ENCODE measurements at places on chromosomes 16 and 17.

DNA sequence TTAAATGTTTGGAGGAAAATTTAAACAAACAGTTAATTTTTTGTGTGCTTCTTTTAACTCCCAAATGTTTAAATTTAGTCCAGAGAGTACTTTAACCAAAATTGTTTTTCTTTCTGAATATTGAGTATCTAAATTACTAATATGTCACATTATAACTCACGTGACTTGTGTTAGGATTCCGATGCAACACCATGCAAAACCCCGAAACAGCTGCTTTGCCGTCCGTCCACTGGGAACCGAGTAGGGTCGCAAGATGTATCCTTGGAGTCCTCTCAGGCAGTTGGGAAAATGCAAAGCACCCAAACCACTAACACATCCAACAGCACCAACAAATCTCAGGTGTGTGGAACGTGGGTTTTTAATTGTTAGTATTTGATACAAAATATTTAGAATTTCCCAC is 38.7 kb upstream of the ADCY7 start:
- DNase-seq, result no peak

DNA sequence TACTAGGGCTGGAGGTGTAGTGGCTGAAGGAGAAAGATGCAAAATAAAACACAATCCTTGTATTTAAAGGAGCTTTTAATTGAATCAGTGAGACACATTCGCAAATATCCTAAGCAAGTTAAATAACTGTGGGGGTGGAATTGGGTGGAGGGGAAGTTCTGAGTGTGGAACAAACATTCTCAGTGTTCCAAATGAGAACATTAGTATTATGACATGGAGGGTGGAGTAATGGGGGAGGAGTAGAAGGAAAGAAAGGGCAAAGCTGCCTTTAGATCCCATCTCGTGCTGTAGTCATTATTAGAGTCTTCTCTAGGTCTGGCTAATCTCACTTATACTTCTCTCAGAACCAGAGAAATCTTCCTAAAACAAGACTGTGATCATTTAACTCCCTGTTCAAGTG is 169.7 kb downstream of the ANKFN1 start:
- DNase-seq, result no peak

GRCh38 chr16:81142864-81143263 is 46.7 kb upstream of the GCSH start:
- no peak for DNase-seq

GRCh38 chr17:49913226-49914095 is 55.5 kb upstream of the DLX4 start:
- DNase-seq, result no peak

GRCh38 chr17:31715446-31715845 is 143.6 kb downstream of the COPRS start:
- DNase-seq, result peak; percentile 32

GRCh38 chr17:1612400-1612799 is 16.2 kb downstream of the SLC43A2 start:
- no peak for DNase-seq

DNA sequence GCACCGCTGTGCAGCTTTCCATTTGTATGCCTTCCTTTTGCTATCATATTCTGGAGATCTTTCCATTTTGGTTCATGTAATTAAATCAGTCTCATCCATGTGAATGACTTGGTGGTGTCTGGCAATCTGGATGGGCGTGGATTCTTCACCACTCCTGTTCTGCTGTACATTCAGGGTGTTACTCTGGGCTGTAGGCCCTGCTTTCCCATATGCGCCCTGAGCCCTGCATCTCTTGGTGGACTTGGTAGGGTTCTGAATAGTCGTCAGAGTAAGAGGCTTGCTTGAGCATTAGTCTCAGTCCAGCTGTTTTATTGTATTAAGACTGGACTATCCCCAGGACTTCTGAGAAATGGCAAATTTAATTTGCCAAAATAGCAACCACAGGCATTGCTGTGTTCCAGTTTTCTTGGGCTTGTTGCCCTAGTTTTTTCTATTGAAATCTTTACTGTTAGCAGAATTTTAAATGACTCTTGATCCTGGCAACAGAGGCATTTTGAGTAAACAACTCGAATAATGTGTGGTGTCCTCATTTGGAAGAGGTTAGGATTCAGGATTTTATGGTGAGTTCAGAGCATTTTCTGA is 14.9 kb downstream of the BANP start:
- DNase-seq, result no peak

GRCh38 chr17:36901506-36901905 is 35.8 kb upstream of the LHX1 start:
- no peak for DNase-seq

DNA sequence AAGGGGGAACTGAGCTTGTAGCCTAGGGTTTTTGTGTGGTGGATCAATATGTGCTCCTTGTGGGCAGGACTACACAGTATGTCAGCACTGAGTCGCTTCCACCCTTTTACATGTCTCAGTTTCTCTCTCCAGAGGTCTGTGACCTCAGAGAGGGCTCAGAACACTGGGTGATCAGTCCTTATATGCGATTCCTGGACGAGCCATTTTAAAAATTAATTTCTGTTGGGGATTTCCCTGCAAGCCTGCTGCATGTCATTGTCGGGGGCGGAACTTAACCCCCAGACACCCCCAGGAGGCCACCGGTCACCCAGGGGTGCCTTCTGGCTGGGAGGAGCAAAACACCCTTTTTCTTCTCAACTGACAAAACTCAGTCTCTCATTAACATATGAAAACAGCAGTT is 14.1 kb downstream of the DHRS7B start:
- DNase-seq, result peak; percentile 36

- no peak for DNase-seq
Observed at GRCh38 chr17:13735444-13735843, 133.7 kb upstream of the HS3ST3A1 start.

GRCh38 chr17:627051-627450 is 87.6 kb downstream of the VPS53 start:
- DNase-seq, result no peak

DNA sequence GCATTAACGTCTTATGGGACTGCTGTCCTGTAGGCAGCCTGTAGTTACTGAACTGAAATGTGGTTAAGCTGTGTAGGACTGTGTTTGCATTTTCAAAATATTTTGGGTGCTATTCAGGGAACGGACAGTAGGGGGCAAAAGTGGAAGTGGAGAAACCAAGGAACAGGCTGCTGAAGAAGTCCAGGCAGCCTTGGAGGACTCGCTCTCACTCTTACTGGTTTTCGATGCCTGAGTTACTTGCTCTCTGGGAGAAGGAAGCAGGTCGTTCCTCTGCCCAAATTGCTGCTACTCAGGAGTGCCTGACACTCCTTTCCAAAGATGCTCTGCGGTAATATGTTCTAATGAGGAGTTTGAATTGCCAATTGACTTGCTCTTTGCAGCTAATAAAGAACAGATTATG is 64.5 kb upstream of the RBFOX1 start:
- no peak for DNase-seq

DNA sequence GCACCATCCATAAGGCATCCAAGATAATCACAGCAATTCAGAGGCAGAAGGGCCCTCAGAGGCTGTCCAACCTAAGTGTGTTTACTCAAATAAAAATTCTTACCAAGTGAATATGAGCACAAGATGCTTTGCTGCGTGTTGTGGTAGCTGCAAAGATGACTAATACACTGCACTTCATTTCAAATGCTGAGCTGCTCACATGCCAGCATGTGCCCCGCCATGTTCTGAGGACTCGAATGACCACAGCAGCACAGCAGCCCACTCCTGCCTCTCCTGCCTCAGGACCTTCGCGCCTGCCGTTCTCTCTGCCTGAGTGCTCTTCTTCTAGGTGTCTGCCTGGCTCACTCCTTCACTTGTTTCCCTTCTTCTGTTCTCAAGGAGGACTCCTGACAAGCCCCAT is 19.0 kb downstream of the PIK3R5 start:
- DNase-seq, result peak; percentile 57

DNA sequence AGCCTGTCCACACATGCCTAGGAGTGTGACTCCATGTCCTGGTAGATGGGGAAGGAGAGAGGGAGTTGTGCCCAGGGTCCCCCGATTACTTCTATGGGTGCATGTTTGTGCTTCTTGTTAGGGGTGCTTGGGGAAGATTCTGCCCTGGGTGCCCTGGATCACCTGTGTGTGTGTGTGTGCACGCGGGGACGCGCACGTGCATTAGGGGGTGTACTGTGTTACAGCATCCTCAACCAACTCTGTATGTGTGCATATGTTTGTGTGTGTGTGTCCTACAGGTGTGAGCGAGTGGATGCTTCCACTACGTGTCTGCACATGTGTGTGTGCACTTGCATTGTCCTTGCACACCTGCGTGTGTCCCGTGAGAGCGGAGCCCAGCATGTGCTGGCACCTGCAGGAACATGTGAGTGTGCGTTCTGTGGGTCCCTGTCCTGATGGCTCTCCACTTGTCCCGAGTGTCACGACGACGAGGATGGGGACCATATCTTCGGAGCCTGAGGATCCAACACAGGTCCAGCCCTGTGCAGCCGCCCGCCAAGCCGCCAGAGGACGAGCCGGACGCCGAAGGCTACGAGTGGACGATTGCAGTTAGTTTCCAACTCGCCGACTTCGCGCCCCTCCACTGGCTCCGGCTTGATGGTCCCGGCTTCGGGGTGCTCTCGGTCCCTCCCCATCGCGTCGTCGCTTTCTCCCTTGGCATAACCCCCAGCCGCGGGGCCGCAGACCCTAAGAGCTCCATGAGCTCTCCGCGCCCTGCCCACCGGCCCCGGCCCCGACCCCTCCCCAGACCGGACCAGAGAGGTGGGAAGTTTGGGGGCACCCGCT is 6.0 kb upstream of the TBC1D3B start:
- DNase-seq, result peak; percentile 92

DNA sequence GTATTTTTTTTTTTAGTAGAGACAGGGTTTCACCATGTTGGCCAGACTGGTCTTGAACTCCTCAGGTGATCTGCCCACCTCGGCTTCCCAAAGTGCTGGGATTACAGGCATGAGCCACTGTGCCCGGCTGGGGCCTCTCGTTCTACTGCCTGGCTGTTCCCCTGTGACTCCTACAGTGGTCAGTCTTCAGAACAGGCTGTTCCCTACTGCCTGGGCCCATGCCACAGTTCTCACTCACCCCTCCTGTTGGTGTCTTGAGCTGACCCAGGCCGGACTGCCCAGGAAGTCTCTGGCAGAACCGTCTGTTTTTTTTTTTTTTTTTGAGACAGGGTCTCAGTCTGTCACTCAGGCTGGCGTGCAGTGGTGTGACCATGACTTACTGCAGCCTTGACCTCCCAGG is 3.3 kb downstream of the CDK3 start:
- DNase-seq, result no peak

DNA sequence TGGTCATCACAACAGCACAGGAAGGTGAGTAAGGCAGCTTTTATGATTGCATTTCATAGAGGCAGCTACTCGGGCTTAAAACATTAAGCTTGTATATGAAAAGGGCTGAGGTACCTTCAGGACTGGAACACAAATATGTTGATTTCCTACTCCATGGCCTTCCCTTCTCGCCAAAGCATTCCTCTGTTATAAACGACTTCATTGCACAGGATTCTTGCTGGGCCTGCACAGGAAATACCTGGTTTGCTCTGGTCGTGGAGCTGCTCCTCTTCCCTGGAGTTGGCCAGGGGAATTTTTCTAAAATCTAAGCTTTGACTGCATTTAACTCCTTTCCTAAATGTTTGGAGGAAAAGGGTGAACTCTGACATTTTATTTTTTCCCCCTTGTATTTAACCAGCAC is 49.0 kb downstream of the CHD9 start:
- no peak for DNase-seq

GRCh38 chr17:42555122-42555622 is 2.4 kb downstream of the HSD17B1 start:
- no peak for DNase-seq

DNA sequence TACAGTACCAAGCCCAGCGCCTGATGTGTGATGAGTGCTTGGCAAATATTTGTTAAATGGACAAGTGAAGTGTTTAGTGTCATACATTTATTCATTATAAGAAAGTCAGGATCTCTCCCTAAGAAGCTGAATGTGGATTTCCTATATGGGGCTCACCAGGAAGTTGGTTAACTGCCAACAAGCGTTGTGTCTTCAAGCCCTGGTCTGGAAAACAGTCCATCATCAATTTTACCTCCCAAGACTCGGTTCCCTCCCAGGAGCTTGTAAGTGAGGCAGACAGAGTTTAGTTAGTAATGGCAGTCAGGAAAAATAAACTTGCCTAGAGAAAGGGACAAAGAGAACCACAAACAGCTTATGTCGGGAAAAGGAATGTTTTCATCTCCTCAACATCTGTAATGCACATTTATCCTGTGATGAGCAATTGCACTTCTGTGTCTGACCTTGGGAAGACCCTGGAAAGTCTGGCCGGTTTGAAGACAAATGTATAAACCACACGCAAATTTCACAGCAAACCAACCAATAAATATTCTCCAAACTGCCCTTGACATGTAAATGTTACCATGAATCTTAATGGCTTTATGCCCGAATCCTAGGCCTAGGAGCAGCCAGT is 28.3 kb downstream of the C16orf95 start:
- no peak for DNase-seq

DNA sequence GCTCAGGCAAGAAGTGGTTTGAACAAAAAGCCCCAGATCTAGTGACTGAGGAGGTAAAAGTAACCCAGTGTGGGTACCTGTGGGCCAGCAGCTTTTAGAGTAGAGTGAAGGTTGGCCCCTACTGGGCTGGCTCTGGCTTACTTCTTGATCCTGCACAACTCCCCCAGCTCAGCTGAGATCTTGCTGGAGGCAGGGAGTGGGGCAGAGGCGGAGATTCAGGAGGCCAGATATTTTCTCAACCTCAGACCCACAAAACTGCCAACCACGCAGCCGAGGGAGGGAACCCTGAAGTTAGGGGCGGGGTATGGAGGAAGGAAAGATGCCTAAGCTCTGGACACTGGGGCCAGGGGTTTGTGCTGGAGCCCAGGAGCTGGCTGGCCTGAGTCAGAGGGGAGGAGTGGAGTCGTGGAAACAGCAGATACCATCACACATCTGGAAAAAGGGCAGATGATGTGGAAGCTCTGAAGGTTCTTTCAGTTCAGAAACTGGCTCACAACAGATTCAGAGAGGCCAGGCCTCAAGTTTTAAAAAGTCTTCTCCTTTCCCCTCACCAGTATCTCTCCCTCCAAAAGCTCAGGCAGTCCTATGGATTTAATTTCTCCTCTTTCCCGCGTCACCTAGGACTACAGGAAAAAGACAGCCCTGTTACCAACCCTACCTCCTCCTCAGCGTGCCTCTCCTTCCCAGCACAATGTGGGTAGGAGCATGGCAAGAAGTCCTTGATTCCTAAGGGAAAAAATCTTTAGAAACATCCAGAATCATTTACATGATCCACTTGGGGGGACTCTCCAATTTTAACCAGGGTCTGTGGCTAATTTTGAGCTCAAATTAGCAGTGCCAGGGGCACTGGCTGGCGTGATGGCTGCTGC is 48.1 kb downstream of the MYO18A start:
- no peak for DNase-seq

- DNase-seq, result no peak
Observed at GRCh38 chr17:28940675-28941074, 10.6 kb downstream of the PHF12 start.

DNA sequence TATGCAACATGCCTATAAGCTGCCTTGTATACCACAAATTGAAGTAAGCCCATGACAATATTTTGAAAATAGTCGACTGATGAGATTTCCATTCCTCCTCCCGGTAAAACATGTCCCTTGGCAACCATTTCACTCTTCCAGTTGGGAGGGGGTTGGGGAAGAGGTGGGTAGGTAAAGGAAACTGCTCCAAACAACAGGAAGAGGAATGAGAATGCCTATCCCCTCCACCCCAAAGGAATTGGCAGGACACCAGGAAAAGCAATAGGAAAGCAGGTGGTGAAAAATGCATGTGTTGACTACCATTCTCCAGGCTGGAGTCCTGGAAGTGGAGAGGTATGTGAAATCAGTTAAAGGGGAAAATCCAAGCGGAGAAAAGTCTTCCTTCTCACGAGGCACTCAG is 455.9 kb upstream of the PSMD7 start:
- DNase-seq, result no peak

- DNase-seq, result no peak
Observed at GRCh38 chr16:7374614-7375174, 42.0 kb downstream of the RBFOX1 start.
